WTC11 (cell line): ENCODE measurements at places on chromosomes 1 and 21. TPM values are rescaled to one million over a fixed set of nuclear protein-coding genes. Genes with fewer than 3 reads are reported as not detected.

CRP gene
- total RNA-seq = 0.68 to 1.1 TPM (median 0.85 TPM) in 3 replicates

C1orf53 gene
- total RNA-seq = 0.33 to 0.89 TPM (median 0.73 TPM) in 3 replicates

HSD11B1 gene
- total RNA-seq = 0.41 TPM in 1 of 3 replicates, not detected in the others

DMBX1 gene
- 1.7 to 3.7 TPM (median 1.8 TPM) in 3 replicates for total RNA-seq

KIF21B gene
- total RNA-seq = 17.8 to 19.4 TPM (median 18.0 TPM) in 3 replicates

USP33 gene
- 57.5 to 61.6 TPM (median 59.9 TPM) in 3 replicates for total RNA-seq

OVAAL gene
- not detected in 3 replicates for total RNA-seq
